ENCODE measurements at places on chromosomes 1 and 21.
A peak's percentile ranks its signal among the peaks of the same experiment; 100 is the strongest.

- no peaks in the 10 kb centered on the region for H3K27me3 ChIP-seq
- no peak for DNase-seq
- no peaks in the 10 kb centered on the region for H3K36me3 ChIP-seq
- no peak overlapping the region for H3K4me3 ChIP-seq
- H3K4me1 ChIP-seq = no peaks in the 10 kb centered on the region
Observed at GRCh38 chr21:15423676-15424445, 305.9 kb upstream of the USP25 start.

DNA sequence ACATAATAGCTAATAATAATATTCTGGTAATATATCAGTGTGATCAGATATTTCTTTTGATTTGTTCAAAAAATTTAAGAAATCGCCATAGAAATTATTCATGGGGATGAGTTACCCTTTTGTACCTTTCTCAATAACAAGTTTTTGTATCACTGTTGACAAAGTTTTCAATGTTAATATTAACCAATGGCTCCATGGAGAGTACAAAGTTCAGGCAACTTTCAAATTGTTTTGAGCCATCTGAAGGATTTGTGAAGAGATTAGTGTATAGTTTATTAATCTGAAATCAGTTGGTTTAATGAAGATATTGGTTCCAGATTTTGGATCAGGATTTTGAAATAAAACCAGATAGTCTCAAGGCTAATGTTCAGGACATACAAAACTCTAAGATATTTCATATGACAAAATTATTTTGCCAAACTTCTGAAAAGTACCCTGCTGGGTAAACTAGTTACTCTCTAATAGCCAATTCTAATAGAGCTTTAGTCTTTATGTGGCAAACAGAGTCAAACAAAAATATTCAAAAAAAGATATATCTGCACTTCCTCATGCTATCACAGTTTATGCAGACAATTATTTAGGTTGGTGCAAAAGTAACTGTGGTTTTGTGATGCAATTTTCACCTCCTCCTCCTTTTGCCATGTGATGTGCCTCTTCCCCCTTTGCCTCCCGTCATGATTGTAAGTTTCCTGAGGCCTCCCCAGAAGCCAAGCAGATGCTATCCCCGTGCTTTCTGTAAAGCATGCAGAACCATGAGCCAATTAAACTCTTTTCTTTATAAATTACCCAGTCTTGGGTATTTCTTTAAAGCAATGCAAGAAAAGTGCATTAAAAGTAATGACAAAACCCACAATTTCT lies 1105.0 kb downstream of the PLA2G4A start:
- H3K36me3 ChIP-seq = no peaks in the 10 kb centered on the region
- no peak for DNase-seq
- H3K27me3 ChIP-seq = no peaks in the 10 kb centered on the region
- no peak overlapping the region for H3K27ac ChIP-seq

DNA sequence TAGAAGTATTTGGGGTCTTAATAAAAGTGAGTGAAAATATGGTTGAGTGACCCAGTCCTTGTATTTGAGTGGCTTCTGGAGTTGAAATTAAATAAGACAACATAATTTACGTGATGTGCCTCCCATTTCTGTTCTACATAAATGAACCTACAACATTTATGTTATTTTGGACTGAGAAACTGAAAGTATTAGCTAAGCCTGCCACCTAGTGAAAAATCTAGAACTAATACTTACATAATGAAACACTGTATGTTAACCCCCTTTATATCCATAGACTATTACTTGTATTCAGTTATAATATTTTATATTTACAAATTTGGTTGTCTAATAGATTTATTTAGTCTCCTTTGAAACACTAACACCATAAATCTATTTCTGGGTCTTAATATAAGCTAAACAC lies 298.9 kb downstream of the KCNT2 start:
- no peaks in the 10 kb centered on the region for H3K36me3 ChIP-seq
- no peaks in the 10 kb centered on the region for H3K4me1 ChIP-seq
- DNase-seq = no peak
- no peaks in the 10 kb centered on the region for H3K27me3 ChIP-seq

GRCh38 chr1:87812871-87813577 lies 484.3 kb downstream of the LMO4 start:
- no peaks in the 10 kb centered on the region for H3K4me1 ChIP-seq
- no peaks in the 10 kb centered on the region for H3K27me3 ChIP-seq
- no peak overlapping the region for H3K27ac ChIP-seq
- H3K36me3 ChIP-seq = no peaks in the 10 kb centered on the region
- H3K4me3 ChIP-seq = no peak overlapping the region
- DNase-seq = no peak

- H3K36me3 ChIP-seq = no peaks in the 10 kb centered on the region
- no peak for DNase-seq
- no peaks in the 10 kb centered on the region for H3K4me1 ChIP-seq
- no peak overlapping the region for H3K27ac ChIP-seq
- no peak overlapping the region for H3K4me3 ChIP-seq
Observed at GRCh38 chr1:186218654-186219352, 156.2 kb downstream of the TPR start.

DNA sequence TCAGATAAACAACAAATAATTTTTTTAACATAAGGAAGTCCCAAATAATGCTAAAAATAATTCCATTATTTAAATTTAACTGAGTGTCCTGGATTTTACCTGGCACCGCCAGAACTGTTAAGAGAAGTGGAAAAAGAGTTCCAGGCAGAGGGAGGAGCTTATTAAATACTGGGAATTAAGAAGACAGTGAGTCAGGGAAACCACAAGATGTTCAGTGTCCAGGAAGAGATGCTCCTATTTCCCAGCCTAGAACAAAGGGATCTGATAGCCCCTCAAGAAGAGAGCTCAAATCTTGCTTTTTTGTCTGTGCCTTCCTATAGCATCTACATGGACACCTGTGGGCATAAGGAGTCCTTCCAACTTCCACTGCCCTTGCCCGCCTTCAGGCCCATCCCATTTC lies 85.9 kb downstream of the PGM1 start:
- H3K27ac ChIP-seq = no peak overlapping the region
- no peaks in the 10 kb centered on the region for H3K27me3 ChIP-seq
- H3K36me3 ChIP-seq = no peaks in the 10 kb centered on the region
- H3K4me3 ChIP-seq = no peak overlapping the region
- DNase-seq = no peak

GRCh38 chr1:215767761-215768160 lies 200.7 kb downstream of the KCTD3 start:
- DNase-seq = no peak
- no peaks in the 10 kb centered on the region for H3K4me1 ChIP-seq
- H3K27ac ChIP-seq = no peak overlapping the region
- no peak overlapping the region for H3K4me3 ChIP-seq
- H3K36me3 ChIP-seq = no peaks in the 10 kb centered on the region

DNA sequence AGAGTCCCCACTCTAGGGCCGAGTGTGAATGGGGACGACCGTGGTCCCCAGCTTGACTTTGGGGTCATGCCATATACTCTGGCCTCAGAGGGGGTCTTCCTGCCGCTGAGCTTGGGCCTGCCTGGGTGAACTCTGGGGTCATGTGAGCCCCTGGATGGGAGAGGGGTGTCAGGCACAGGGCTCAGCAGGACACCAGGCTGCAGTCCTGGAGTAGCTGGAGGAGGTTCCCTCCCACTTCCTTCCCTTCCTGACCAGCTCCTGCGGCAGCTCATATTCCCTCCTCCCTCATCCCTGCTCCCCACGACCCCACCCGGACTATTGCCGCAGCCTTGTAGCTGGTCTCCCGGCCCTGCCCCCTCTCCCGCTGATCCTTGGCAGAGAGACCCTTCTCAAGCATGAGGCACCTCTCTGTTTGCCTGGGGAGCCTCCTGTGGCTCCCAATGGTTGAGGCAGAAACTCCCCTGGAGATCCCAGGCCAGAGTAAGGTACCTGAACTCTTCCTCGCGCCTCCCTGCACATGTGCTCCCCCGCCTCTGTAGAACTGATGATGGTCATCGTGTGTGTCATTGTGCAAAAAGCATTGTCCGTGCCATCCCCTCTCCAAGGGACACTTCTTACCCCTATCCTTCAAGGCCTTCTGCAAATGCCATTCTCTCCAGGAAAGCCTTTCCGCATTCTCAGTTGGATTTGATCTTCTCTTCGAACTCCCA lies 1.8 kb downstream of the TNFRSF1B start:
- no peak for DNase-seq
- no peaks in the 10 kb centered on the region for H3K27me3 ChIP-seq
- H3K4me1 ChIP-seq = peaks cover 23% of the 10 kb centered on the region
- peak overlapping the region; percentile 84 for H3K4me3 ChIP-seq

GRCh38 chr1:229784834-229785233 lies 158.8 kb downstream of the URB2 start:
- no peaks in the 10 kb centered on the region for H3K4me1 ChIP-seq
- no peaks in the 10 kb centered on the region for H3K27me3 ChIP-seq
- no peak overlapping the region for H3K27ac ChIP-seq
- no peak overlapping the region for H3K4me3 ChIP-seq
- no peak for DNase-seq
- H3K36me3 ChIP-seq = no peaks in the 10 kb centered on the region

DNA sequence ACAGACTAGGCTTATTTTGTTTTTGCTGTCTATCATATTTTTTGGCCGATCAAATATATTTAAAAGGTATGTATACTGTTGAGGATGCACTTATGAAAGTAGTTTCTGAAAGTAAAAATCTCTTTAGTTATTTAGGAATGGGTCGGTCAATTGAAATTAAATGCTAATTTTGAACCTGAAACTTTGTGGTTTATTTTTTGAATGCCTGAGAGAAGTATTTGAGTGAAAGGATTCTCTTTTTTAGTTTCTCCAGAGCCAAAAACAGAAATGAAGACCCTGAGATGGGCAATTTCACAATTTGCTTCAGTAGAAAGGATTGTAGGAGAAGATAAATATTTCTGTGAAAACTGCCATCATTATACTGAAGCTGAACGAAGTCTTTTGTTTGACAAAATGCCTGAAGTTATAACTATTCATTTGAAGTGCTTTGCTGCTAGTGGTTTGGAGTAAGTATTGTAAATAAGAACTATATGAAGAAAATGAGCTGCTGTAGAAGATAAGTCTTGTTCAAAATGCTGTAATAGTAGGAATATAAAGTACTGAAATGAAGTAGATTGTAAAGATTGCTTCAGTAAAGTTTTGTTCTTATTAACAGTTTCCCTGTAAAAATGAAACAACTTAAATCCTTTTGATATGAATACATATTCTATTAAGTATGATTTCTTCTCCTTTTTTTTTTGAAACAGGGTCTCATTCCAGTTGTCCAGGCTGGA lies 11.5 kb downstream of the USP1 start:
- peaks cover 15% of the 10 kb centered on the region for H3K36me3 ChIP-seq
- H3K4me3 ChIP-seq = no peak overlapping the region
- no peak for DNase-seq
- H3K27ac ChIP-seq = no peak overlapping the region
- peaks cover 17% of the 10 kb centered on the region for H3K4me1 ChIP-seq
- no peaks in the 10 kb centered on the region for H3K27me3 ChIP-seq

GRCh38 chr1:177256153-177257075 lies 85.7 kb downstream of the BRINP2 start:
- DNase-seq = no peak
- H3K27ac ChIP-seq = no peak overlapping the region
- no peaks in the 10 kb centered on the region for H3K36me3 ChIP-seq
- no peak overlapping the region for H3K4me3 ChIP-seq

GRCh38 chr1:9985001-9985400 lies 12.0 kb upstream of the RBP7 start:
- no peaks in the 10 kb centered on the region for H3K27me3 ChIP-seq
- H3K4me3 ChIP-seq = no peak overlapping the region
- no peaks in the 10 kb centered on the region for H3K36me3 ChIP-seq
- no peaks in the 10 kb centered on the region for H3K4me1 ChIP-seq

GRCh38 chr21:41614511-41614910 lies 106.6 kb upstream of the TMPRSS2 start:
- peaks cover 4% of the 10 kb centered on the region for H3K27me3 ChIP-seq
- H3K4me3 ChIP-seq = no peak overlapping the region
- H3K36me3 ChIP-seq = no peaks in the 10 kb centered on the region

DNA sequence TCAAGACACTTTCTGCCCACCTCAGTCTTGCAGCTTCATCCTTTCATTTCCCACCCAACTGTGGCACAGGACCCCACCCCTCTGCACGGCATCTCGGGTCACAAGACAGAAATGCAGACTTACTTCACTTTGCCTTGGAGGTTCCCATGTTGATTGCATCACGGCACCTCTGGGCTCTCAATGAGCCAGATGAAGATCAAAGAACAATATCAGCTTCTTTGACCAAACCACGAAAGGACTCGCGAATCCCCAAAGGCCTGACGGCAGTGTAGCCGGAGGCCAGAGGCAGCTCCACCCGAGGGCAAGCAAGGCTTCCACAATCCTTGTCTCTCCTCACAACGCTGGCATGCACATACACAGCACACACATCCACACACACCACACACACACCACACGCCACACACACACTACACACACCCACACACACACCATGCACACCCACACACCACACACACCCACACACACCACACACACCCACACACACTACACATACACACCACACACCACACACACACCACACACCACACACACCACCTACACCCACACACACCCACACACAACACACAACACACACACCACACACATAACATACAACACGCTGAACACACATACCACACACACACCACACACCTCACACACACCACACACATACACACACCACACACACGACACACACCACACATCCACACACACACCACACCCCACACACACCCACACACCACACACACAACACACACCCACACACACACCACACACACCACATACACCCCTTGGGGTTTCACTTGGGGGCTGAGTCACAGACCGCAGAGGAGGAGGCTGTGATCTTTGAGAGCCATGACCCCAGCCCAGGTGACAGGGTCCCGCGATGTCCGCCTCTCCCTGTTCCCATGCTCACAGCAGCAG lies 35.8 kb downstream of the UBASH3A start:
- H3K36me3 ChIP-seq = peaks cover 29% of the 10 kb centered on the region
- peaks cover 10% of the 10 kb centered on the region for H3K4me1 ChIP-seq
- peak overlapping the region; percentile 30 for H3K27ac ChIP-seq
- no peaks in the 10 kb centered on the region for H3K27me3 ChIP-seq

- H3K4me1 ChIP-seq = peaks cover 7% of the 10 kb centered on the region
- H3K27me3 ChIP-seq = no peaks in the 10 kb centered on the region
- no peaks in the 10 kb centered on the region for H3K36me3 ChIP-seq
- no peak overlapping the region for H3K27ac ChIP-seq
- DNase-seq = no peak
Observed at GRCh38 chr1:206460836-206461426, 9.3 kb upstream of the IKBKE start.

- no peak overlapping the region for H3K27ac ChIP-seq
- H3K36me3 ChIP-seq = no peaks in the 10 kb centered on the region
- no peaks in the 10 kb centered on the region for H3K27me3 ChIP-seq
- H3K4me3 ChIP-seq = no peak overlapping the region
Observed at GRCh38 chr1:3312898-3313575, 141.4 kb upstream of the ARHGEF16 start.

GRCh38 chr1:19975423-19976193 lies 3.8 kb downstream of the PLA2G2A start:
- H3K27ac ChIP-seq = no peak overlapping the region
- no peaks in the 10 kb centered on the region for H3K4me1 ChIP-seq
- H3K36me3 ChIP-seq = no peaks in the 10 kb centered on the region
- DNase-seq = no peak
- no peak overlapping the region for H3K4me3 ChIP-seq
